Keratinocyte (primary cell): ENCODE measurements at places on chromosomes 1 and 21. TPM values are rescaled to one million over a fixed set of nuclear protein-coding genes. Genes with fewer than 3 reads are reported as not detected.

DNA sequence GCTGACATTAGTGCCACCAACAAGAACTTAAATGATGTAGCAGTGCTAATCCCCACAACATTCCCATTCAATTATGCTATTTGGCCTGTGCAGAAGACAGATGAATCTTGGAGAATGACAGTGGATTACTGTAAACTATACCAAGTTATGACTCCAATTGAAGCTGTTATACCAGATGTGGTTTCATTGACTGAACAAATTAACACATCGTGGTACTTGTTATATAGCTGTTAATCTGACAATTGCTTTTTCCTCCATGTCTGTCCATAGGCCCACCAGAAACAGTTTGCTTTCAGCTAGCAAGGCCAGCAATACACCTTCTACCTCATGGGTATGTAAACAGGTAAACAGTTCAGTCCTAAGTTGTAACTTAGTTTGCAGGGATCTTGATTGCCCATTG is 101.1 kb downstream of the S1PR1 start:
- H3K27me3 ChIP-seq: no peaks in the 10 kb centered on the region
- H3K4me3 ChIP-seq: no peak overlapping the region
- no peaks in the 10 kb centered on the region for H3K36me3 ChIP-seq
- H3K4me1 ChIP-seq: peaks cover 2% of the 10 kb centered on the region

The SPRR1A gene
- polyA plus RNA-seq: 5.5 to 35.0 TPM (median 18.0 TPM) in 3 replicates

DNA sequence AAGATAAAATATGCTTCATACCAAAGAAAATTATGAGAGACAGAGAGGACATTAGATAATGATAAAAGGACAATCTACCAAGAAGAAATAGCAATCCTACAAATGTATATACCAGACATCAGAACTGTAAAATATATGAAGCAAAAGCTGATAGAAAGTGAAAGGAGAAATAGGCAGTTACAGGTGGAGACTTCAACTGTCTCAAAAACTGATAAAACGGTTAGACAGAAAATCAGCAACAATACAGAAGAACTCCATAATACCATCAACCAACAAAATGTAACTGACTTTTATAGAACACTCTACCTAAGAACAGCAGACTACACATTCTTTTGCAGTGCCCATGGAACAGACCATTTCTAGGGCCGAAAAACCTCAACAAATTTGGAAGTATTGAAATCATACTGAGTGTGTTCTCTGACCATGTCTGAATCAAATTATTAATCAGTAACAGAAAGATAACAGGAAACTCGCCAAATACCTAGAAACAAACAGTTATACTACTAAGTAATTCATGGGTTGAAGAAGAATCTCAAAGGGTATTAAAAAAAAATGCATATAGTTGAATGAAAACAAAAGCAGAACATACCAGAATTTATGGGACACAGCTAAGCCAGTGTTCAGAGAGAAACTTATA is 132.1 kb downstream of the RPS6KC1 start:
- no peaks in the 10 kb centered on the region for H3K36me3 ChIP-seq
- H3K27ac ChIP-seq: no peak overlapping the region
- H3K4me1 ChIP-seq: no peaks in the 10 kb centered on the region
- H3K4me3 ChIP-seq: no peak overlapping the region
- no peaks in the 10 kb centered on the region for H3K27me3 ChIP-seq

- H3K4me1 ChIP-seq: no peaks in the 10 kb centered on the region
- no peaks in the 10 kb centered on the region for H3K27me3 ChIP-seq
- DNase-seq: no peak
- H3K4me3 ChIP-seq: no peak overlapping the region
These were observed 60.2 kb upstream of the MPC2 start for GRCh38 chr1:167997037-167997575.

DNA sequence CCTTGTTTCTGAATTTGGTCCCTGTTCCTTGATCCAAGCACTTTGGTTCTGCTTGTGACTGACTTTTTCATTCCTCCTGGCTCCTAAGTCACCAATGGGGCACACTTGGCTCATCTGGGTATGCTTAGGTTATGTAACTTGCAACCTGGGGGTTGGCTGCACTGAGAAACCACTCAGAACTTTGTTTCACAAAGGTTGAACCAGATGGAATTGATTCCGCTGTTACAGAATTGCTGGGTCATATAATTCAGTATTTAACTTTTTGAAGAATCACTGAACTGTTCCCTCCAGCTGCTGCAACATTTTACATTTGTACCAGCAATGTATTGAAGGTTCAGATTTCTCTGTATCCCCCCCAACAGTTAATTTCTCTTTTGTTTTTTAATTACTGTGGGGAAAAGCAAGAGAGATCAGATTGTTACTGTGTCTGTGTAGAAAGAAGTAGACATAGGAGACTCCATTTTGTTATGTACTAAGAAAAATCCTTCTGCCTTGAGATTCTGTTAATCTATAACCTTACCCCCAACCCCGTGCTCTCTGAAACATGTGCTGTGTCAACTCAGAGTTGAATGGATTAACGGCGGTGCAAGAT is 9.6 kb upstream of the NVL start:
- no peaks in the 10 kb centered on the region for H3K36me3 ChIP-seq
- no peak overlapping the region for H3K27ac ChIP-seq
- peaks cover 4% of the 10 kb centered on the region for H3K27me3 ChIP-seq
- H3K4me1 ChIP-seq: peaks cover 3% of the 10 kb centered on the region

- peaks cover 16% of the 10 kb centered on the region for H3K4me1 ChIP-seq
- no peak overlapping the region for H3K27ac ChIP-seq
- H3K27me3 ChIP-seq: no peaks in the 10 kb centered on the region
- H3K4me3 ChIP-seq: no peak overlapping the region
- DNase-seq: no peak
These were observed 339.0 kb upstream of the B3GALT2 start for GRCh38 chr1:193525411-193525810.

- DNase-seq: no peak
- H3K4me3 ChIP-seq: no peak overlapping the region
- H3K36me3 ChIP-seq: no peaks in the 10 kb centered on the region
- no peaks in the 10 kb centered on the region for H3K27me3 ChIP-seq
- no peak overlapping the region for H3K27ac ChIP-seq
These were observed 221.3 kb downstream of the TOMM20 start for GRCh38 chr1:234907208-234907939.

DNA sequence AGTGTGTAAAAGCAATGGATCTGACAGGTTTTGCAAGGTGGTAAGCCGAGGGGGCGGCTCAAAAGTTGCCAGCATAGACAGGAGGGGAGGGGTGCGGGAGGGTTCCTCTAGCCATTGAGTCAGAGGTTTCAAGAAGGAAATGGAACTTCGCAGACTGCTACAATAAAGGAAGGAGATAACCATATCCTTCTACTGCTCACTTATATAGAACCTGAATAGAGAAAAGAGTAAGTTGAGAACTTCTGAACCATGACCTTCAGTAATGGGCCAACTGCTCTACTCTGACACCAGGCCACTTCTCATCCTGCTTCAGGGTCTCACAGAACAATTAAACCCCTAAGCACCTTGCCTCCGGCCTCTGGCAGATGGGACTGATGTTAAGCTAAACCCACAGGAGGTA is 26.3 kb upstream of the BCAR3 start:
- DNase-seq: no peak
- no peaks in the 10 kb centered on the region for H3K36me3 ChIP-seq
- peaks cover 31% of the 10 kb centered on the region for H3K4me1 ChIP-seq

DNA sequence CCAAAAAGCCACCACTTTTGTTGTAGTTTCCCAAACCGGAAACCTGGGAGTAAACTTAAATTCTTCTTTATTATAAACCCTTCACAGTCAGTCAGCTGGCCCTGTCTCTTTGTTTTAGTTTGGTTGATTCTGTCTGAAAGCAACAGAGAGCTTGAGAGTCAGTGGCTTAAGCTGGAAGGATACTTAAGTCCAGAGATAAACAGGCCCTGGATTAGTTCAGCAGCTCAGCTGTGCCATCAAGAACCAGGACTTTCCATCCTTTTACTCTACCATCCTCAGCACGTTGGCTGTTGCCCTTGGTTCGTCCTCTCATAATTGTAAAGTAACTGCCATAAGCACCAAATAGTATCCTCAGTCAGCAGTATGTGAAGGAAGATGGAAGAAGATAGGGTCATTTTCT is 4.5 kb downstream of the DESI2 start:
- no peak overlapping the region for H3K27ac ChIP-seq
- peaks cover 6% of the 10 kb centered on the region for H3K4me1 ChIP-seq
- no peak for DNase-seq
- no peaks in the 10 kb centered on the region for H3K27me3 ChIP-seq
- H3K4me3 ChIP-seq: no peak overlapping the region

DNA sequence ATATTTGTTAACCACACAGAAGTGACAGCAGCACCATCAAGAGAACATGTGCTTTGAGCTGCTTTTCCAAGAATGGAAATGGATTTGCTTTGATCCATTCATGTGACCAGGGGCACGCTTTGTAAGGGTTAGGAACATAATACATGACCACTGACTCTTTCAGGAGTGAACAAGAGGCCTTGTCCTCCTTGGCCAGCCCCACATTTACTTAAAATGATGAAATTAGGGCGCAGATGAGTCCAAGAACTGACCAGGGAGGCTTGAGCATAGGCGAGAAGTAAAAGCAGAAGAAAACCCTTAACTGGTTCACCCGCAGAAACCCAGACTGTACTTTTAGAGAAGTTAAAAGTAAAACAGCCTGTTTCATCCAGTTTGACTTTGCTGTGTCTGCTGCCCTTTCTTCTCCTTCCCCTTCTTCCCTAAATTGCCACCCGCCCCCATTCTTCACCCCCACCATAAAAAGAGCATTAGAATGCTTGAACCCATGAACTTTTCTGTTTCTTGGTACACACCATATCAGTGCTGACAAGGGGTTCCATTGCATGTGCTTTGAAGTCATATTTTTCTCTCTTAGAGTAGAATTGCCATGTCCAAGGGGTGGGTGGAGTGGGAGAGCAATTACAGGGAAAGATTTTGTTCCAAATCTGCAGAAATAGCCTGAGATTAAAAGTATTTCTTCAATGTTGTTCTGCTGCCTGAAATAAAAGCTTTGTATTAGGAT is 2.6 kb upstream of the GLUL start:
- H3K27me3 ChIP-seq: no peaks in the 10 kb centered on the region
- H3K27ac ChIP-seq: no peak overlapping the region
- no peak overlapping the region for H3K4me3 ChIP-seq
- DNase-seq: no peak
- peaks cover 19% of the 10 kb centered on the region for H3K4me1 ChIP-seq

DNA sequence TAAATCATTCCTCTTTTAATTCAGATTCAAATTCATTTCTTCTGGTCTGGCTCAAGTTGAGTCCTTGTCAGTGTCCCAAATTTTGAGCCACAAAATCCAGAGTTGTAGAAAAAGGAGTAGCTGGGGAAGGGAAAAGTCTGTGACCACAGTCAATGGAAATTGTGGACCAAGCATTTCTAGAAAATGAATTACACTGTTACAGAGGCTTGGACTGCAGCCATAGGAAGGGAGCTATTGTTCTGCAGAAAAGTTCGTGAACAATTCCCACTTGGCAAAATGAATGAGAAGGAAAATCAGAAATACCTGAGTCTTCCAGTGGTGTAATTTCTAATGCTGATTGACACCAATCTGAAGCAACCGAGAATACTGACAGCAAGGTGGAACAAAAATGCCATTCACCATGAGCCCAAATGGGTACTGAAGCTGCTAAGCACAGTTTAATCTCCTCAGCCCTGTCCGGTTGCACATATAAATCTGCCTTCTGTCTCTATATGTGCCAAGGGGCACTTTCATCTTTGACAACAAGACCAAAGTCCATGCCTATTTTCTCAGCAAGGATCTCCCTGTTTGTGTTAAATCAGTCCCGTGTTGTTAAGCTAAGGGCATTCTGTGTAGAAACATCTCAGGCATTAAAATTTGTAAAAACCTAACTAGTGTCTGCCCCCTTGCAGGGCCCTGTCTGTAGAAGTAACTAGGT is 51.3 kb downstream of the TEX35 start:
- DNase-seq: no peak
- no peaks in the 10 kb centered on the region for H3K4me1 ChIP-seq
- no peak overlapping the region for H3K4me3 ChIP-seq
- no peak overlapping the region for H3K27ac ChIP-seq

DNA sequence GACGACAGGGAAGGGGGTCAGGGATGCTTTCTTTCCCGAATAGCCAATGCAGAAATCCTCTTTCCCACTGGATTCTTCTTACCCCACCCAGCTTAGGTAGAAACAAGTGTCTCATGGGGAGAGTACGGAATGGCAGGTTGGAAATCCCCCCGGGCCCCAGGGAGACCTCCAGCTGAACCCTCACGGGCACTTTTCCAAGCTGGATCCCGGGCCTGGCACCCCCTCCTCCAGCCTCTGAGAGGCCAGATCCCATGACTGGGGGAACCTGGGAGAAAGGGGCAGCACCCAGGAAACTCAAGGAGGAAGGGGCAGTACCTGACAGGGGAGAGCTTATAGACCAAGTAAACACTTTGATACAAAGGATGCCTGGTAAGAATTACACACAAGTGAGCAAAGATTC is 1.3 kb downstream of the PKP1 start:
- peak overlapping the region; percentile 92 for H3K4me3 ChIP-seq
- H3K27me3 ChIP-seq: no peaks in the 10 kb centered on the region
- peaks cover 49% of the 10 kb centered on the region for H3K4me1 ChIP-seq
- no peak for DNase-seq

The TINAGL1 gene
- polyA plus RNA-seq: 189 to 315 TPM (median 275 TPM) in 3 replicates

The ASB17 gene
- polyA plus RNA-seq: not detected in 3 replicates

- H3K4me1 ChIP-seq: no peaks in the 10 kb centered on the region
- no peaks in the 10 kb centered on the region for H3K36me3 ChIP-seq
- DNase-seq: no peak
- no peak overlapping the region for H3K4me3 ChIP-seq
- H3K27me3 ChIP-seq: no peaks in the 10 kb centered on the region
These were observed 60.8 kb upstream of the SLC35F3 start for GRCh38 chr1:233843525-233844204.

- H3K27ac ChIP-seq: no peak overlapping the region
- no peak overlapping the region for H3K4me3 ChIP-seq
- no peaks in the 10 kb centered on the region for H3K4me1 ChIP-seq
- H3K27me3 ChIP-seq: no peaks in the 10 kb centered on the region
These were observed 6.7 kb upstream of the WDTC1 start for GRCh38 chr1:27227765-27228164.

The NPHS2 gene
- polyA plus RNA-seq: not detected in 3 replicates

- DNase-seq: no peak
- H3K27ac ChIP-seq: no peak overlapping the region
- no peaks in the 10 kb centered on the region for H3K36me3 ChIP-seq
- H3K27me3 ChIP-seq: no peaks in the 10 kb centered on the region
- H3K4me3 ChIP-seq: peak overlapping the region; percentile 83
These were observed 1.9 kb downstream of the ADARB1 start for GRCh38 chr21:45076245-45076711.

The FCRL5 gene
- 0.03 TPM in 1 of 3 replicates, not detected in the others for polyA plus RNA-seq

- H3K36me3 ChIP-seq: no peaks in the 10 kb centered on the region
- H3K27me3 ChIP-seq: no peaks in the 10 kb centered on the region
- peak overlapping the region; percentile 60 for H3K27ac ChIP-seq
- DNase-seq: no peak
These were observed 81.9 kb upstream of the LBR start for GRCh38 chr1:225509770-225510169.

The ITLN2 gene
- polyA plus RNA-seq: 0.22 to 0.59 TPM (median 0.39 TPM) in 3 replicates

The KCNJ15 gene
- polyA plus RNA-seq: 65.9 to 76.3 TPM (median 71.6 TPM) in 3 replicates

GRCh38 chr1:26289158-26290059 is 9.5 kb downstream of the SH3BGRL3 start:
- H3K36me3 ChIP-seq: peaks cover 2% of the 10 kb centered on the region
- no peak overlapping the region for H3K27ac ChIP-seq
- H3K27me3 ChIP-seq: no peaks in the 10 kb centered on the region
- H3K4me3 ChIP-seq: no peak overlapping the region
- peaks cover 15% of the 10 kb centered on the region for H3K4me1 ChIP-seq

The RGS8 gene
- polyA plus RNA-seq: not detected in 3 replicates

GRCh38 chr1:246214708-246215509 is 292.2 kb downstream of the SMYD3 start:
- H3K4me1 ChIP-seq: no peaks in the 10 kb centered on the region
- no peak overlapping the region for H3K27ac ChIP-seq
- H3K4me3 ChIP-seq: no peak overlapping the region
- no peaks in the 10 kb centered on the region for H3K27me3 ChIP-seq
- DNase-seq: no peak
